Activated naive CD8-positive, alpha-beta T cell treated with anti-CD3 and anti-CD28 coated beads for 36 hours (primary cell): ENCODE measurements at places on chromosomes 3 and 15. TPM values are rescaled to one million over a fixed set of nuclear protein-coding genes. Genes with fewer than 3 reads are reported as not detected.

GOLGA6L7 gene
- not detected for total RNA-seq

GRCh38 chr3:136305879-136306278 lies 55.7 kb downstream of the PCCB start:
- no peak for DNase-seq

CASR gene
- not detected for total RNA-seq

DNA sequence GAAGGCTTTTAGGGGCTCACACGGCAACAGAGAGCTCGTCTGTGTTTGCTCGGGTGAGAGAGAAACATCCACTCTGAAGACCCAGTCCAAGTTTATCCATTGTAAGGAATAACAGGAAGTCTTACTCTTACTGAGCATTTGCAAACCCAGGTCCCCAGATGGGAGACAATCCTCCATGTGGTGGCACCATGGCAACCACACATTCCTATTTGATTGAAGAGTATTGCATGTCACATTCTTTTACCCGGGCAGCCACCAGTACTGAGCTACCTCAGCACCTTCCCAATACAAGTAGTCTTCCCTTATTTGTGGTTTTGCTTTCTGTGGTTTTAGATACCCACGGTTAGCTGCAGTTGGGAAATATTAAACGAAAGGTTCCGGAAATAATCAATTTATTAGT lies 302.9 kb upstream of the RASGRP1 start:
- DNase-seq, result no peak

CD86 gene
- 0.08 TPM for total RNA-seq
